Forelimb muscle (tissue), 1 donor: ENCODE measurements at places on chromosomes 16 and 17. TPM values are rescaled to one million over a fixed set of nuclear protein-coding genes. Genes with fewer than 3 reads are reported as not detected.

DNA sequence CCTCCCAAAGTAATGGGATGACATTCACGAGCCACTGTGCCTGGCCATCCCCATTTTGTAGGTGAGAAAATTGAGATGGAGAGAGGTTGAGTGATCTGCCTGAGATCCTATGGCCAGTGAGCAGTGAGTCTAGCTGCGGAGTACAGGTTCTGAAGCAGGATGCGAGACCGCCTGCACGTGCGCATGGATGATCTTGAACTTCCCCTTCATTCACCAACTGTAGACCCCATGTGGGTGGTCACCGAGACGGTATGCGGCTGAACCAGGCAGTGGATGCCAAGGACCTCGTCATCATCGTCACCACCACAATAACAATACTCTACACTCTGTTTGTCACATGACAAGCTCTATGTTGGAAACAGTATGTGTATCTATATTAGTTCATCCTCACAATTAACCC is 6.2 kb upstream of the SPNS3 start:
- no peak for DNase-seq

Gene PYY
- not detected for polyA plus RNA-seq

- no peak for DNase-seq
Measured at GRCh38 chr17:73420897-73421296, 109.1 kb upstream of the CDC42EP4 start.

- no peak for DNase-seq
Measured at GRCh38 chr16:67053767-67054334, 24.9 kb downstream of the CBFB start.

- DNase-seq: no peak
Measured at GRCh38 chr16:72723781-72724180, 324.1 kb downstream of the ZFHX3 start.

DNA sequence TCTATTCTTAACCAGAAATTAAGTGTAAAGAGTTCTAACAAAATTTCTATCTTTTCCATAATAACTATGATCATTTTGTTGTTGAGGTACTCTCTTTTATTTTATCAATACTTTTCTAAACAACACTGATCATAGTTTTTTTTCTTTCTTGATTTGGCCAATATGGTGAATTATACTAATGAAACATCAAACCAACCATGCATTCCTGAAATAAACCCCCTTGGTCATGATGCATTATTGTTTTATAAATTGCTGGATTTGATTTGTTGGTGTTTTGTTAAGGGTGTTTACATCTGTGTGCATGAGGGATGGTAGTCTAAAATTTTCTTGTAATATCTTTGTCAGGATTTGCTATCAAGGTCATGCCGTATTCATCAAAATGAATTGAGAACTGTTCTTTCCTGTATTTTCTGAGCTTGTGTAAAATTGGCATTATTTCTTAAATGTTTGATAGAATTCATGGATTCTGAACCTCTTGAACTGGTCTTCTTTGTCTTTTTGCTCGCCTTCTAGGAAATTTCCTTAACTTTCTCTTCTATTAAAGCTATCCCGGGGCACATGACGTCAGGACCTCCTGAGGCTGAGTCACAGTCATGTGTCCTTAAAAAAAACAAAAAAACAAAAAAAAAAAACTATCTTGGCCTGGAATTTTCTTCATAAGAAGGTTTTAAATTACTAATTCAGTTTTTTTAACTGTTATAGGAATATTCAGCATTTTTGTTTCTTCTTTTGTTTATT is 3.9 kb upstream of the TRIM25 start:
- DNase-seq: no peak

DNA sequence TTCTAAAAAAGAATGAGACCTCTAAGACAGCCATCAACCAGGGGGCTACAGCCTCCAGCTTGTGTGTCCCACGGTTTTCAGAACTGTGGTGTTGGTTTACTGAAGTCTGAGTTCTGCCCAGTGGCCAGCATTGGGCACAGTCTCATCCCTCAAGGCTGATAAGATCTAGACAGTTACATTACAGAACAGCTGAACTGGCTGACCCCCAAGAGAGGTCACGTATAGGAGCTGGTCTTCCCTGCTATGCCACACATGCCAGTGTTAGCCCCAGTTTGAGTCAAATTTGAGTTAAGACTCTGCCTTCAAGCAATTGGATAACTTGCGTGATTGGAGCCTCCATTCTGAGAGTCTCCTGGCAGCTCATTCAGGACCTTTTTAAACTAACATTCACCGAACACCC is 14.8 kb upstream of the NUP93 start:
- no peak for DNase-seq

Gene CDC6
- polyA plus RNA-seq: 7.1 TPM

- DNase-seq: no peak
Measured at GRCh38 chr16:2179576-2179975, 16.8 kb downstream of the CASKIN1 start.

Gene HEATR3
- 18.4 TPM for polyA plus RNA-seq

GRCh38 chr16:84387021-84387420 is 18.7 kb downstream of the ATP2C2 start:
- no peak for DNase-seq

DNA sequence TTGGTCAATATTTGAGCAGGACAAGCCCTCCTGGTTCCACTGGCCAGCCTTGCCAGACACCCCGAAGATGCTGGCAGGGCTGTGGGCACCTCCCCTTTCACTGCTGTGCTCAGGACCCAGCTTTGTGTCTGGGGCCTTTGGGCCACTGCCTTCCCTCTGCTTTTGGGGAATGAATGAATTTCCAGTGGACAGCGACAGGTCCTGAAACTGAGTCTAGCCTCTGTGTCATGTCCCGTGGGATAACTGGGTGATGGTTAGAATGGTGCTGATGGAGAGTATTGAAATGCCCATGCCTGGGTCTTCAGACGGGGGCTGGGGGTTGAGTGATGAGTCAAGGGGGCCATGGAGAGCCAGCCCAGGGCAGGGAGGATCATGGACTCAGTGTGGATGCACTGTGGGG is 135.8 kb downstream of the FOXL1 start:
- DNase-seq: no peak

GRCh38 chr17:72236980-72237633 is 116.3 kb downstream of the SOX9 start:
- no peak for DNase-seq

DNA sequence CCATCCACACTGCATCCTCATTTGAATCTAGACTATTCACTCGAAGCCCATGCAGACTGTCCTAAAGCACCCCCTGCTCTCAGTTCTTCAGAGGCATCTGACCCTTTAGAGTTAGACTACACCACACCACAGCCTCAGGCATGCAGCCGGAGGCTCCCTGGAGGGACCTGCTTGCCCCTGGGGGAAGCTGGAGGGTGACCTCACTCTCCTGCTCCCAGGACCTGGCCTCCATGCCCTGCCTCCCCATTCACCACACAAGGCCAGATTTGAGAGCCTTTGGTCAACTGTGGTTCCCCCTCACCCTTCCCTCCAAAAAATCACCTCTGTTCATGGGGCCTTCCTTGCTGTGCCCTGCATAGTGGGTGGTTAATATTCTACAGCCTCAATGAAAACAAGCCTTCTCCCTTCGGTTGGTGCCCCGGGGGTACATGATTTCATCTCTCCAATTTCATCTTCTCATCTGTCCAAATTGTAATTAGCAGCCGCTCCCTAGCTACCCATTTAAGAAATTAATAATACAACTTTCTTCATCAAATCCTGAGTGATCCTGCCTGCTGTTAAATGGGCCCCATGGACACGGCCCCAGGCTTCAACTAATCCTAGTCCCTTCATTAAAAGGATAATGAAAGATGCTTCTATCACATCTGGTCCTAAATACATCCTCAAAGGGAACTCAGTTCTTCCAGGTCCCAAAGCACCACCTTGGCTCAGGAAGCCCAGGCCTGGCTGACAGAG is 24.4 kb downstream of the ABCC12 start:
- DNase-seq: no peak

- no peak for DNase-seq
Measured at GRCh38 chr17:61283043-61283442, 116.6 kb upstream of the TBX2 start.

DNA sequence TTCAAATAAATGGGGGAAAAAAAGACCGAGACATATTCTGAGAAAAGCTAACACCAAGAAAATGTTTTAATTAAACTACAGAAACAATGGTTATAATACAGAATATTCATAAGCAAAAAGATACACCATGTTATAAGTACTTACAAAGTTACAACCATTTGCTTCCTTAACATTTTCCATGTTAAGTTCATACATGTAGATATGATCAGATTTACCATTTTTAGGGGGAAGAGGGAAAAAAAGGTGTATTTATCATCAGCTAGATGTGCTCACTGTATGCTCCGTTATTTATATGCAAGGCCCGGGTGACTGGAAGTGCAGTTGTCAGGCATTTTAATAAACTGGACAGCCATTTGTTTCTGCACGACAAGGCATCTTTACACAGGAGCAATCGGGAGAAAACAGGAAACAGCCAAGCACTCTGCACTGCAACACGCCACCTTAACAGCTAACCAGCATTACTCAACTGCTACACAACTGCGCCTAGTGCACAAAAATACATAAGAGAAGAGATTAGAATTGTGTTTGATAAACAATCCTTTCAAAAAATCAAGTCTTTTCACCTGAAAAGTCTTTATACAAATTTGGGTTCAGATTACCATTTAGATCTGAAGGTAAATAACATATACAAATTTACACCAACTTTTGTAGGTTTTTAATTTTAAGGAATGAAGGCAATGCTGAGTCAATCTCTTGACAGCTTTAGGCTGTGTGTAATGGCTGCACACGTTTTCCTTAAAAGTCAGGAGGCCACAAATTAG is 2.9 kb downstream of the SRSF2 start:
- DNase-seq: no peak

- DNase-seq: no peak
Measured at GRCh38 chr16:88856122-88856827, 472 bp downstream of the GALNS start.

Gene CCL8
- 0.68 TPM for polyA plus RNA-seq

GRCh38 chr16:70151941-70152509 is 21.6 kb upstream of the CLEC18C start:
- no peak for DNase-seq

DNA sequence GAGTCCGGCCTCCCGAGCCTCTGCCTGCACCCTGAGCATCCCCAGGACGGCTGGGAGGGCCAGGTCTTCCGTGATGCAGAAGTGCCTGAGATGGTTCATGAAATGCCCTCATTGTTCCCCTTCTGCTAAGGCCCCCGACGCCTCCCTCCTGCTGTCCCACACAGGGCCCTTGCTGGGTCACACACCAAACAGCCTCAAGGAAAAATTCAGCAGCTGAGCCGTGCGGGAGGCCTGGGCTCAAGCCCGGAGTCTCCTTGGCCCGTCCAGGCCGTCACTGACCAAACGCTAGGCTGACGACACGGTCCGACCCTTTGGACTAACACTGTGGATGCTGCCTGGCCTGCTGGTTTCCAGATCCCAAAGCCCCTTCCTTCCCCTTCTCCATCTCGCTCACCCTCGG is 90.2 kb downstream of the RTN4RL1 start:
- no peak for DNase-seq

Gene OR3A3
- polyA plus RNA-seq: 0.09 TPM

GRCh38 chr17:77549726-77550366 is 408.7 kb upstream of the TNRC6C start:
- no peak for DNase-seq

DNA sequence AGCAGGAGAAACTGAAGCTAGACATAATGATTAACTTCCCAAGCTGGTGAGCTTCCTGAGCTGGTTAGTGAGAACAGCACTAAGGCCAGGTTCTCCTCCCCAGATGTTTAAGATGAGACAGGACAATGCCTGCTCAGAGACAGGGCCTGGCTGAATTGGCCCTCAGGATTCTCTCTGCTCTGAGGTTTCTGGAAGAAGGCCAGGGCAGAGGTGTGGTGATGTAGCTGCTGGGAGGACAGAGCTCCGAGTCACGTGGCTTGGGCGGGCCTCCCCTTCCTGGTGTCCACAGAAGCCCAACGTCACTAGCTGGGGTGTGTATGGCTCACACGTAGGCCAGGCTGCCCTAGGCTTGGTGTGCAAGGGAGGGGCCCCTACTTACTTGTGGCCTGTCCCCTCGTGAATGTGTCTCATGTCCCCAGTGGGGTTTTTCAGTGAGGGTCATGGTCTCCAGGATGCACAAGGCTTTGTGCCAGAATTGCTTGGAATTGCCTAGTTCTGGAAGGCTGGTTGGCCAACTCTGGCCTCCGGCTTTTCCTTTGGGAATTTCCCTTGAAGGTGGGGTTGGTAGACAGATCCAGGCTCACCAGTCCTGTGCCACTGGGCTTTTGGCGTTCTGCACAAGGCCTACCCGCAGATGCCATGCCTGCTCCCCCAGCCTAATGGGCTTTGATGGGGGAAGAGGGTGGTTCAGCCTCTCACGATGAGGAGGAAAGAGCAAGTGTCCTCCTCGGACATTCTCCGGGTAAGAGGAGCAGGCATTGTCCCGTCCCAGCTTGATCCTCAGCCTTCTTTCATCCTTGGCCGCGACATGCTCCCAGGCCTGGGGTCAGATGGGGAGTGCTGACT is 3.4 kb downstream of the NOD2 start:
- DNase-seq: no peak

- peak; percentile 44 for DNase-seq
Measured at GRCh38 chr17:40026816-40027613, 11.8 kb downstream of the CSF3 start.

DNA sequence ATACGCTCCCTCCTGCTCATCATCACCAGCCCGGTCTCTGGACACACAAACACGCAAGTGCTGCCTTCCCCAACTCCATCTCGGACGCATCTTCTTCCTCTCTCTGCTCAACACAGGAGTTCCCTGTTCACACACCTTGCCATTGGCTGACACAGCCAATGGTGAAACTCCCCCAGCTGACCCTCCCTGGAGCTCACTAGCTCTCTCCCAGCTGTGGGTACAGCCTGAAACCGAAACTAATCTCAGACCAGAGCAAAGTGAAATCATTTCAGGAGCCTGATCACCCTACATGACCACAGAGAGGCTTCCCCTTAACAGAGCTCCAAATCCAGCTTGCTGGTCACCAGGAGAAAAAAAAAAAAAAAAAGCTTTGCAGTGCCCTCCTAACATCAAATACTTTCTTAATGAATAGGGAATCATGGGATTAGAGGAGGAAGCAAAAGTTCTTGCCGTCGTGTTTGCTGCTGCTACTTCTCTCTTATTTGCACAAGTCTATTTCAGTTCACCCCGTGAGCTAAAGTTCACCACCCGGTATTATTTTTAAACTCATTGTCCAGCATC is 8.3 kb downstream of the CUEDC1 start:
- no peak for DNase-seq

DNA sequence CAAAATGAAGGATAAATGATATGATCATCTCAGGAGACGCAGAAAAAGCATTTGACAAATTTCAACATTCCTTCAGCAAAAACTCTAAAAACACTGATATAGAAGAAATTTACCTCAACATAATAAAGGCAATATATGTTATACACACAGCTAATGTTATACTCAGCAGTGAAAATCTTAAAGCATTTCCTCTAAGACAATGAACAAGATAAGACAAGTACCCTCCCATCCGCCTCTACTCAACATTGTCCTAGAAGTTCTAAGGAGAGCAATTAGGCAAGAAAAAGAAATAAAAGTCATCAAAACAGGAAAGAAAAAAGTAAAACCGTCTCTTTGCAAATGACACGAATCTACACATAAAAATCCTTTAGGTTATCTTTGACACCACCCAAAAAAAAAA is 1432.8 kb downstream of the CDH11 start:
- DNase-seq: no peak

GRCh38 chr17:50094243-50094752 is 853 bp upstream of the PDK2 start:
- peak; percentile 68 for DNase-seq
